DMS 273 treated with DMSO at 0.1 percent for 48 hours (cell line): ENCODE measurements at places on chromosomes 6 and 20.

- DNase-seq = no peak
Measured at GRCh38 chr6:35068644-35069043, 72.5 kb downstream of the TCP11 start.

- DNase-seq = no peak
Measured at GRCh38 chr20:38156888-38157634, 8.0 kb downstream of the TGM2 start.

DNA sequence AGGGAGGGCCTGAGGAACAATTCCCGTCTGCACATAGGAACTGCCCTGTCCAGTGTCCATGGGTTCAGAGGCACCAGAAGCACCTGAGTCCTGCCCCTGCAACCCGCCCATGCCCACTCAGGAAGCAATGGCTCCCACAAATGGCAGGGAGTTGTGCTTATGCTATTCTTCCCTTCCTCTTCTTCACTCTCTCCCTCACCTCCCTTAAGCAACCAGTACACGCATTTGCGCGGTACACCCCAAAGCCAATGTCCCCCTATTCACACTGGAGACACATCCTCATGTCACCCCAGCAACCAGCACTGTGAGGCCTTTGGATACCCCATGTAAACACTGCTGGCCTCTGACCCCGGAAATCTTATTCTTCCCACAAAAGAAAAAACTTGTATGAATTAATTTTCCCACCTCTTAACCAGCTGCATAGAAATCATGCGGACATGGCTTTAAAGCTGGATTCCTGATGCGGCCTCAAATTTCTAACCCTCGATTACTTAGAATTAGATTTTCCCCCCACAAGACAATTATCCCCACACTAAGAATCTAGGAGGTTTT is 30.9 kb downstream of the FYN start:
- no peak for DNase-seq

DNA sequence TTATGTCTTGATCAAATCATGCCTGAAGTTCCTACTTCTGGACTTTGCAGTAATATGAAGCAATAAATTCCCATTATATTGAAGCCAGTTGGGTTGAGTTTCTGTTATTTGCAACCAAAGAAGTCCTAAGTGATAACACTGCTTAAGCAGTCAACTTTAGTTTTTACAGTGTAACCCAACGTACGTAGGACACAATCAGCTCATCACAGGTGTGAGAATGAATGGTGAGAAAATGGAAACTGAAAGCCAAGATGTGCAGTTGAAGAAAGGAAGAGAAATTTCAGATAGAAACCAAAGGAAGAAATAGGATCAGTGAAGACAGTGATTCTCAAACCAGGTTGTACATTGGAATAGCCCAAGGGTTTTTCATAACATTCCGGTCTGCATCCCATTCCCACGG is 211.4 kb upstream of the ZFP64 start:
- no peak for DNase-seq

DNA sequence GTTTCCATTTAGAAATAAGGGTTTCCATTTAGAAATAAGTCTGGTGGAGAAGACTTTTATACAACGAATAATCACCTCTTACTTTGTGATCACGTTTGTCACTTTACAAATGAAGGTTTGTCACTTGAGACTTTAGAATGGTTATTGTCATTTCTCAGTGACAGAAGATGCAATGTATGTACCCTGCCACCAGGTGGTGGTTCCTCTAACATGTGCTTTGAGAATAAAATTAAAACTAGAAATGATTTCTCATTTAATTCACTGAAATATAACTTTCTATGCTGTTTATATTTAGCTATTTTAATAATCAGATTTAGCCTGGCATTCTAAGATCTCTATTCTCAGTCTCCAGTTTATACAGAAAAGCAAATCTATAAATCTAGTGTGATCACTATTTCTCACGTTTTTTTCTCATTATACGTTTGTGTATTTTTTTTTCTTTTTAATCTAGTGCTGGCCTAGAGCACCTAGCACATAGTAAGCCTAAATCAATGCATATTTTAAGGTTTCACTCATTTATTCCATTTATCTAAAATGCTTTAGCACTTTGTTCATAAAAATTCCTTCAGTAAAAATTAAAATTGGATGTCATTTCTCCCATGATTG is 57.4 kb upstream of the TFAP2D start:
- DNase-seq = no peak

GRCh38 chr6:154578004-154578559 is 67.6 kb upstream of the CNKSR3 start:
- no peak for DNase-seq

GRCh38 chr6:79240509-79240908 is 6.0 kb upstream of the HMGN3 start:
- DNase-seq = no peak

DNA sequence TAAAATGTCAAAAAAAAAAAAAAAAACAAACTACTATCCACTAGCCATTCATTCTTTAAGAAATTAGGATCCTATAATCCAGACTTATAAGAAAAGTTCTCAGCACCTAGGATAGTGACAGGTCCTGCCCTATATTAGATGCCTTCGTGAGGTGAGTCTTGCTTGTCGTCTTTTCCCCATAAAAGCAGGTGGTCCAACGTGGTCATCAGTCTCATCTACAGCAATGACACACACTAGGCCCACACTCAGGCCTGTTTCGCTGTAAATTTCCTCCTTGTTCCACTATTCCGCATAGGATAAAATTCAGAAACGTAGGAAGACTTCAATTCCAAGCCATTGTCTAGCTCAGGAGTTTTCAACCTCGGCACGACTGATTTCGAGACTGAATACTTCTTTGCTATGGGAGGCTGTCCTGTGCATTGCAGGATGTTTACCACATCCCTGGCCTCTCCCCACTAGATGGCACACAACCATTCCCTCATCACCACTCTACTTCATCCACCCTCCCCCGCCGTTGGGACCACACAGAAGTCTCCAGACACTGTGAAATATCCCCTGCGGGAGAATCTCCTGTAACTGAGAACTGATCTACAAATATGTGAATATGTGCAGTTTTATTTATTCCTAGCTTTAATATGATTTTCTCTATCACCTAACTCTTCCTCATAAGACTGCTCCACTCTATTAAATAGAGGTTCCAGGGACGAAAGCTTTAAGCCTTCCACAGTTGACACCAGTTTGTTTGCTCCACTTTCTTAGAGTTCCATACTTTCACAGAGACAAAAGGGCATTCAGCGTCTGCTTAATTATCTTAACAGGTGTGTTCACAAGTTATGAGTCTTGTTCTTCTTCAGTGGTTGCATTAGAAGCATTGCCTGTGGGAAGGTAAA is 346.3 kb downstream of the BMP2 start:
- DNase-seq = no peak

DNA sequence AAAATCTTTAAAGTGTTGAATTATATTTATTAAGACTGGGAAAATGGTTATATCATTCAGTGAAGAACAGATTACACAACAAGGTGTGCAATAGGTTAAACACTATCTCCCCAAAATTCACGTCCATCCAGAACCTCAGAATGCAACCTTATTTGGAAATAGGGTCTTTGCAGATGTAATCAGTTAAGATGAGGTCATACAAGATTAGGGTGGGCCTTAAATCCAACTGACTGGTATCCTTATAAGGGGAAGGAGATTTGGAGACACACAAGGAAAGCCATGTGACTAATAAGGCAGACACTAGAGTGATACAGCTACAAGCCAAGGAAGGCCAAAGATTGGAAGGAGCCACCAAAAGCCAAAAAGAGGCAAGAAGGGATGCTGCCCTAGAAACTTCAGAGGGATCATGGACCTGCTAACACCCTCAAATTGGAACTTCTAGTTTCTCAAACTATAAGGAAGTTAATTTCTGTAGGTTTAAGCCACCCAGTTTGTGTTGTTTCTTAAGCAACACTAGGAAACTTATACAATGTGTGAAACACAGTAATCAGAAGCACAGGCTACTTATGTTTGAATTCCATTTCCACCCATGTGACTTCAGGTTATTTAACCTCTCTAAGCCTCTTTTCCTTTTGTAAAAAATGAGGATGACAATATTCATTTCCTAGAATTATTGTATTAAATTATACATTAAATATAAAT is 16.9 kb downstream of the ILRUN start:
- DNase-seq = no peak

DNA sequence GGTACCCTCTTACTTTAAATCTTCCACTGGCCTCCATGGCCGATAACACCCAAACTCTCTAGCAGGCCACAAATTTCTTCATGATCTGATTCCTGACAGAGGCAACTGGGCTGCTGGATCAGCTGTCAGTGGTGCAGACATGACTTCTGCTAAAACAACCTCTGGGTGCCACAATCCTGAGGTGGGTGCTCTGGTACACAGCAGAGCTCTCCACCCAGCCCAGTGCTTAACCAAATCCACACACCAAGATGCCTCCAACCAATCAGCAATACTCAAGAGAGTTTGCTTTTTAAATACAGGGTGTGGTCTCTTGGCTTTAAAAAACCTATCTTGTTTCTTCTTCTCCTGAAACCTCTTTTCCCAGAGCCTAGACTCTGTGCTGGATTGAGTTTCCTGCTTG is 126.6 kb upstream of the SPACA1 start:
- no peak for DNase-seq

- DNase-seq = no peak
Measured at GRCh38 chr6:41519745-41520699, 26.2 kb upstream of the FOXP4 start.

DNA sequence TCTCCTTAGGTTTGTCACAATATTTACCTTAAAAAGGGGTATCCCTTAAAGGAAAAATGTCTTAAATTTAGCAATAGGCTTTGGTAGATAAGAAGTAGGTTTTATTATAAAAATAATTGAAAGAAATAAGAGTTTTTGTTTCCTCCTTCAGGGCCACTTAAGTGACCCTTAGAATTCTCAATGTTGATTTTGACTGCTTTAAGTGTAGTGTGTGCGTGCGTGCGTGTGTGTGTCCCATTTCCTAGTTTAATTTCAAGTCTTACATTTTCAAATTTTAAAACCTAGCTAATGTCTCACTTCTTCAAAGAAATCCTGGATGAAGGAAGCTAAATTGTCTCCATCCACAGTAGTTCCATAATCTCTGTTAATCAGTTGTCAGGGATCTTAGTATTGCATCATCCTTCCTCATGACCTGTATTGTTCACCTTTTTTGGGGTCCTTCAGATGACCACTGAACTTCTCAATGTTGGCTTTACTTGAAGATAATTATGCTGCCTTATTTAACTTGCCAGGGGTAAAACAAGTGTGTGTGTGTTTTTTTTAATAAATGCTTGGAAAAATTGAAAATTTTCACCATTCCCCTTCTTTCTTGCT is 50.7 kb upstream of the TFB1M start:
- no peak for DNase-seq

- DNase-seq = no peak
Measured at GRCh38 chr6:125700581-125701353, 48.7 kb upstream of the HEY2 start.

DNA sequence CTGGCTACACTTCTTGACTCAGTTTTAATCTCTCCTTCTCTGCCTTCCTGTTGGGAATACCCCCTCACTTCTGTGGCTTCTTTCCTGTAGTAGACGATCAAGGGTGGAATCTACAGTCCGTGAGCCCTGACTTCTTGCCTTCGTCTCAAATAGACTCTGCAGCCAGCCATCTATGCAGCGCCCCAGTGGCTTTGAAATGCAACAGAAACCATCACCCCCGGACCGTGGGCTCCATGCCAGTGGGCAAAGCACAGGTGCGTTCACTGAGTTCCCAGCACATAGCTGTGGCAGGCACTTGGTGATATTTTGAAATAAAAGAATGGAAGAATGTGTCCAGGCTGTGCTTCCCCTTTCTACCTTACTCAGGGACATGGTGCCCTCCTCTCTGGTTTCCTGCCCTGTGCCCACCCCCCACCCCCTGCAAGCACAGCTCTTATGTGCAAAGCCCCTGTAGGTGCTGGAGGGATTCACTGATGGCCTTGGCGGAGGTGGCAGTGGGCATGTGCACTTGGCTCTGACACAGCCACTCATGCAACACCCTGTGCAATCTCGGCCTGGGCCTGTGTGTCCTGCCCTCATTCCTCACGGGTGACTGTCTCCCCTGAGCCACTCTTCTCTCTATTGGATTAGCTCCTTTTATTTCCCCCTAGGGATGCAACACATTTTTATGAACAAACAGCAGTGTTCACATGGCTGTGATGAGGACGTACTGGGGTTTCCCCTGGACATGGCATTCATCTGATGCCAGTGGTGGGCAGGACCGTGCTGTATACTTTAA is 5.5 kb upstream of the CDSN start:
- no peak for DNase-seq

- no peak for DNase-seq
Measured at GRCh38 chr20:50194422-50194830, 3.8 kb downstream of the CEBPB start.

DNA sequence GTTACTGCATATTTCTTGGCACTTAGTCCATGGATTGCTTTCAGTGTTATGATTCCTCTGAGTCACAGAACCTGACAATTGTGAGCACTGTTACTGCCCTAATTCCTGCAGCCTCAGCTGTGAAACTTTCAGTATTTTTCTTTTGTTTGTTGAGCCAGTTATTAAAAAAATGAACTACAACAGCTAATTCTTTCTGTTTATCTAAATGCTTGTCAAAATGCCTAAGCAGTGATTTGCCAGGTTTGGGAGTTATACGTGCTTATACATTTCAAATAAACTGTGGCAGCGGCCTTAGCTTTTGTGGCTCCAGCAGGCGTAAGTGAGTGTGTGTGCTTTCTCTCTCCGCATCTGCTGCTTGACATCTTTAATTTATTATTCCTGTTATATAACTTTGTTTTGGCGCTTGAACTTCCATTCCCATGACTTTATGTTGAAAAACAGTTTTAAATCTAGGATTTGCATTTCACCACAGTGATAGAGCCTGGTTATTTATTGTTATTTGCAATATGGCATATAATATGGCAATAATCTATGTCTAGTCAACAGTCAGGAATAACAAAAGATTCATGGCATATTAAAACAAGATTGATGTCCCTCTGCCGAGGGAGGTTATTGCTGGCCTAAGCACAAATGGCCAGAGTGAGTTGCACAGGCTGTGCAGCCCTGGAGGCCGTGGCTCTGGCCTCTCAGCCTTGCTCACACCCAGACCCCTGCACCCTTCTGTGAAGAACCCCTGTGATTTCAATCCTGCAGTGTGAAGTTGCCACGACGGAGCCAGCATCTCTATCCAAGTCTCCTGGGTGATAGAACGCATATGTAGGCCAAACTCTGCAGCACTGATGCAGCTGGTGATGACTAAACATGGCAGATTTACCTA is 303.4 kb downstream of the THBS2 start:
- no peak for DNase-seq

DNA sequence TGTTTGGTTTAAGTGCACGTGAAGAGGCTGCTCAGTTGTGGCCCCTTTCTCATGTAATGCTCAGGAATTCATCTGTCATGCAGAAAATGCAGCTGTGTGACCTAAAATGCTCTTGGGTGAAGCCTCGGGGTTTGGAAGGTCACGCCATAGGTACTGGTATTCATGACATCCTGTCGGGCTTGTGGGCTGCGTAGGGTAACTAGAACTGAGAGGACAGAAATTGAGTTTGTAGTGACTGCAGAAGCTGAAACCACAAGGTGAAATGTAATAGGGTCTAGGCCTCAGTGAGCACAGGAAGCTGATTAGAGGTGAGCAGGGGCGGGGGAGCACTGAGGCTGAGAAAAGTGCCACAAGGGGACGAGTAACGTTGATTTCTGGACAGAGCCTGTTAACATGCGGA is 128.8 kb downstream of the SOBP start:
- DNase-seq = no peak
